Head of caudate nucleus (tissue), 42 donors: ENCODE measurements at places on chromosomes 7 and 10.

- no peak for DNase-seq
Observed at GRCh38 chr7:42603496-42603895, 308.4 kb downstream of the C7orf25 start.

GRCh38 chr7:155877167-155877566, 64.9 kb upstream of the SHH start:
- no peak for DNase-seq

DNA sequence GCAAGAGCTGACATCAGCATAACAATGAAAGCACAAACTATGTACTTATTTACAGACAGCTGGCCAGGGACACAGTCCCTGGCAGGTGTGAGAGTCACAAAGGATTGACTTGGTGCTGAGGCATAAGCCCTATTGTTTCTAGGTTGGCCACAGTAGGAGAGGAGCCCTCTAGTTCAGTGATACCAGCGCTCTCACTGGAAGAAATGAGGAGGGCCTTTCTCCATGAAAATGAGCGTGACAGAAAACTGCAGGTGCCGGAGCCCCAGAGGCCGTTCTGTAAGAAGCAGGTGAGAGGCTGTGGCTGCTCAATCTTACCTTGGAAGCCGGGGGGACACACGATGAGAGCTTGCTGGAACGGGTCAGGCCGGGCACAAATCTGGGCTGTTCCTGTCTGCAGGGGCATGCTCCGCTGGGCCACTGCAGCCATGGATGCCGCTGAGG, 90.5 kb downstream of the CLEC2L start:
- DNase-seq, result no peak

DNA sequence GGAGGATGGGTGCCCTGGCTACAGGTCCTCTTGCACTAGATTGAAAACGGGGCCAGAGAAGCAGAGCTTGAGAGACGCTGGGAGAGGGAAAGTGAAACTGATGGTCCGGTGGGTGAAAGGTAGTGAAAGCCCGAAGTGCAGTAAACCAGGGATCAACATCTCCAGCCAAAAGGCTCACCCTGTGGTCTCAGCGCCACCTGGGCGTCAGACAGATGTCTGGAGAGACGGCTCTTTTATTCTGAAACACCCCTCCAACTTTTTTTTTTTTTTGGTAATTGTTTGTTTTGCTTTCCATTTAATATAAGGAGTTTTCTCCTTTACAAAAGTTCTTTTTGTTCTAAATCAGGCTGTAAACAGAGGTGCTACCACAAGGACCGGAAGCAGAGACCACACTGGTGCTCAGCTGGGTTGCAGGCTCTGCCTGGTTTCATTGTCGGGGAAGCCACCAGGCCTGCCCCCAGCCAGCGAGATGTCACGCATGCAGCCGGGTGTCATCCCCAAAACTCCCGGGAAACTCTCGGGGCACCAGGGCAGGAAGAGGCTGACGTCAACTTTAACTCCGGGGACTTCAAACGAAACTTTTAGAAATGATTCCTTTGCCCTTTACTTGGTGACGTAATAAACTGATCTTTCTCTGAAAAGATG, 11.2 kb downstream of the IL2RA start:
- peak; percentile 18 for DNase-seq

DNA sequence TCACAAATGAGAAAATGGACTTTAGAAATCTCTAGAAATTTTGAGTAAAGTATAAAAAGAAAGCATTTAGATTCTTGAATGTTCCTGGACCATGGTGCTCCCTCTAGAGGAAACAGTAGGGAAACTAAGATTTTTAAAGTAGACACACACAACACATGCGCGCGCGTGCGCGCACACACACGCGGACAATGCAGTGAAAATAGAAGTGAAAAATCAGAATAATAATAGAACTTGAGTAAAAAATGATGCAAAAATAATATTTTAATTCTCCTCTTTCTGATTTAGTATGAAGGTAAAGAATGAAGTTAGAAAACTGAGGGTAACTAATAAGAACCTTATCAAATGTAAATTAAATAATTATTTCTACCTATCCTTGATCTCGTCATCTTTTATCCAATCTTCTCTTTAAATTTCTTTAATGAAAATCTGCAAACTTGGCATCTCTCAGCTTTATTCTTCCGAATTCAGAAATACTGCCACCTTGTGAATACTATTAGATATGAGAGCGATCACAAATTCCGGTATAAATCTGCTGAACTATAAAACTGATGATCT, 117.0 kb upstream of the AMPH start:
- DNase-seq, result no peak

- DNase-seq, result no peak
Observed at GRCh38 chr7:20401861-20402746, 71.4 kb downstream of the ITGB8 start.

DNA sequence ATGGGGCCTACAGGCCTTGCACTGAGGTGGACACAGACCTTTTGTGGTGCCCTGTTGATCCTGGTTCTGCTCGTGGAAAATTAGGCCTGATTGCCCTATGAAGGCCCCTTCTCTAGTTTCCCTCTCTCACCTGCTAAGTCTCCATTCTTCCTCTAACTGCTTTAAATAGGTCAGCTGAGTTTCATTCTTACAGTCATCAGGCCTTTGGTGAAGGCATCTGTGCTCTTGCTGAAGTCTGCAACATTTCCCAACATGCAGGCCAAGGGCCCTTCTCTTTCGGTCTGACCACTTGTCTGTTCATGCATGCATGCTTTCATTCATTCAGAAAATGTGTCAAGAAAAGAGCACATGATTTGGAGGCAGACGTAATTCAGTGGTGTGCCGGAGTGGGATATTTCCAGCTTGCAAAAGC, 244.0 kb downstream of the BUB3 start:
- no peak for DNase-seq

- DNase-seq, result no peak
Observed at GRCh38 chr10:91360461-91360860, 49.7 kb upstream of the HECTD2 start.

DNA sequence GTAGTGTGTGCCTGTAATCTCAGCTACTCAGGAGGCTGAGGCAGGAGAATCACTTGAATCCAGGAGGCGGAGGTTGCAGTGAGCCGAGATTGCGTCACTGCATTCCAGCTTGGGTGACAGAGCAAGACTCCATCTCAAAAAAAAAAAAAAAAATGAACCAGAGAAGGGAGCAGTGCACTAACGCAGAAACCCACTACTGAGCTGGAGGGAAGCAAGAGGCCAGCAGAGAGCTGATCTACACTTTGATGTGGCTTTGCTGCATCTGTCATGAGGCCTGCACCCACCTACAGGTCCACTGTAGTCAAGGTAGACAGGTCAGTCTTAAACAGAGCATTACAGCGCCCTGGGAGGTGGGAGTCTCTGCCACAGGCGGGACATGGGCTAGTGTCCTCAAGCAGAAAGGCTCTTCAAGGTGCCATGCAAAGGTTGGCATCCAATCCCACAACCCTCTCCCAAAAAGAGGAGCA, 30.0 kb downstream of the MAT1A start:
- no peak for DNase-seq

- no peak for DNase-seq
Observed at GRCh38 chr7:157855452-157856213, 518.8 kb downstream of the DNAJB6 start.

- no peak for DNase-seq
Observed at GRCh38 chr7:155569681-155570080, 23.3 kb upstream of the CNPY1 start.

GRCh38 chr7:35797311-35797710, 3.5 kb upstream of the SEPTIN7 start:
- DNase-seq, result no peak

DNA sequence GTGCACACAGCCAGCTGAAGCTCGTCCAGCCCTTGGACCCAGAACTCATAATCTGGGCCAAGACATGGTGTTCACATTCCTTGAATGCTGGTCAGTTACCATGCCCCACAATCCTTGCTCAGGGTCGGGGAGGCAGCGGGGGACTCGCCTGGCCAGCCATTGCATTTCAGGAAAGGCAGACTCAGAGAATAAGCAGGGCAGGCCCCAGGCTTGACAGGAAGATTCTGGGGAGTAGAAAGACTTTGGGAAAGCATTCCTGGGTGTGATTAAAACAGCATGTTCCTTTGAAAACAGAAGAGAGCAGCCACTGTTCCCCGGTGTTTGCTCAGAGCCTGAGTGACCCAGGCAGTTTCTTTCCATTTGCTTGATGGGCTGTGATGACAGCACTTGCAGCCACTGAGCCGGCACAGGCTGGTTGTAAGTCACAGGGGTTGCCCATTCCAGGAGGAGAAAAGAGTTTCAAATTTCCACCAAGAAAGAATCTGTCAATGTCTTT, 473.7 kb downstream of the TYW1 start:
- DNase-seq, result peak; percentile 72

- no peak for DNase-seq
Observed at GRCh38 chr10:28087661-28088351, 88.9 kb upstream of the ODAD2 start.

GRCh38 chr10:5971315-5971832, 6.0 kb downstream of the IL15RA start:
- no peak for DNase-seq

GRCh38 chr10:78756604-78757343, 312.0 kb upstream of the ZMIZ1 start:
- peak; percentile 86 for DNase-seq

DNA sequence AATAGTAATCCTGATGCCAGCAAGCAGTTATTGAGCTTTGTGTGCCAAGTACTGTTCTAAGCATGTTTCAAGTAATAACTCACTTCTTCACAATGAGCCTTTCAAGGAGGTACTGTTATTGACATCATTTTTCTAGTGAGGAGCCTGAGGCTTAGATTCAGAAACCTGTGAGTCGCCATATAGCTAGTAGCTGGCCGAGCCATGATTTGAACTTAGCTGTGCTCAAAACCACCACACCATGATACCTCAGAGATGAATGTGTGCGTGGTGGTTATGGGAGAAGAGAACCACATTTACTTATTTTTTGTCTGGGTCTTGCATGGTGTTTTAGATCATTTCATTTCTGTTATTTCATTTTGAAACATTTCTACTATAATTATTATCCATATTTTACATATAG, 578.9 kb downstream of the AUTS2 start:
- no peak for DNase-seq

DNA sequence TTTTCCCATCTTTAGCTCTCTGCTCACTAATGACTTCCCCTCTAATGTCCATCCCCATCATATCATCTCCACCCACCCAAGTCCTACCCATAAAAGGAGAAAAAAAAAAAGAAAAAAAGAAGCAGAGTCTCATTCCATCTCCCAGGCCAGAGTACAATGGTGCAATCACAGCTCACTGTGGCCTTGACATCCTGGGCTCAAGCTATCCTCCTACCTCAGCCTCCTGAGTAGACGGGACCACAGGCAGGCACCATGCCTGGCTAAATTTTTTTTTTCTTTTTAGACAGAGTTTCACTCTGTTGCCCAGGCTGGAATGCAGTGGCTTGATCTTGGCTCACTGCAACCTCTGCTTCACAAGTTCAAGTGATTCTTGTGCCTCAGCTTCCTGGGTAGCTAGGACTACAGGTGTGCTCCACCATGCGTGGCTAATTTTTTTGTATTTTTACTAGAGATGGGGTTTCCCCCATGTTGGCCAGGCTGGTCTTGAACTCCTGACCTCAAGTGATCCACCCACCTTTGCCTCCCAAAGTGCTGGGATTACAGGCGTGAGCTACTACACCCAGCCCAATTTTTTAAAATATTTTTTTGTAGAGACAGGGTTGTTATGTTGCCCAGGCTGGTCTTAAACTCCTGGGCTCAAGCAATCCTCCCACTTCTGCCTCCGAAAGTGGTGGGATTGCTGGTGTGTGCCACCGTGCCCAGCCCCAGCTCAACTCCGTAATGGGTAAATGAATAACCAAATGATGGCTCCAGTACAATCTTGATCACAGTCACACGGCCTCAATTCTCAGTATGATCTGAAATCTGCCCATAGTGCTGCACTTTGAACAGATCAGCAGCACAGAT, 24.6 kb upstream of the SGMS1 start:
- no peak for DNase-seq

- DNase-seq, result no peak
Observed at GRCh38 chr10:86345296-86345858, 21.2 kb downstream of the GRID1 start.

GRCh38 chr7:136588216-136588615, 280.2 kb upstream of the CHRM2 start:
- DNase-seq, result no peak

- no peak for DNase-seq
Observed at GRCh38 chr7:132004529-132004928, 448.1 kb upstream of the PODXL start.

GRCh38 chr10:59181668-59182067, 5.2 kb downstream of the PHYHIPL start:
- peak; percentile 5 for DNase-seq

- DNase-seq, result no peak
Observed at GRCh38 chr7:111255576-111255975, 164.6 kb downstream of the LRRN3 start.

GRCh38 chr7:80533287-80533686, 21.4 kb upstream of the GNAT3 start:
- DNase-seq, result no peak

GRCh38 chr7:28483908-28484605, 71.7 kb downstream of the CREB5 start:
- DNase-seq, result no peak

- DNase-seq, result no peak
Observed at GRCh38 chr10:89389254-89389653, 3.2 kb upstream of the IFIT1 start.

DNA sequence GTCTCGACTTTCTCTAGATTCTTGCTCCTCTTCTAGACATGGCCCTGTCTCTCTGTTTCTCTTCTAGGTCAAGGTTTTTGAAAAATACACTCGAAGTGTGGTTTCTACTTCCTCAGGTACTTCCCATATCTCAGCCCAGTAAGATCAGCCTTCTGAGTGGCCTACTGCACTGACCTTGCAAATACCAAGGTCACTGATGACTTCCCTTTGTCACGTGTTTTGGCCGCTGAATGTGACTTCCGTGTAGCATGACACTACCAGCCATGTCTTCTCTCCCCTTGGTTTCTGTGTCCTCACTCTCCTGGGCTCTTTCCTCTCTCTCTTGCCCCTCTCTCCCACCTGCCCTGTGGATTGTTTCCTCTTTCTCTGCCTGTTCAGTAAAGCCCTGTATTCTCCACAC, 7.9 kb upstream of the WIPF3 start:
- DNase-seq, result no peak

GRCh38 chr7:128210590-128211570, 30.2 kb upstream of the LEP start:
- DNase-seq, result no peak

GRCh38 chr10:70493660-70494234, 15.2 kb downstream of the PALD1 start:
- no peak for DNase-seq

GRCh38 chr7:157908006-157908782, 571.4 kb downstream of the DNAJB6 start:
- peak; percentile 83 for DNase-seq

GRCh38 chr10:32005050-32005449, 51.2 kb downstream of the KIF5B start:
- peak; percentile 32 for DNase-seq

GRCh38 chr7:129014501-129015101, 40.3 kb downstream of the TNPO3 start:
- DNase-seq, result no peak

- DNase-seq, result no peak
Observed at GRCh38 chr10:123544986-123545385, 121.2 kb upstream of the GPR26 start.

- DNase-seq, result no peak
Observed at GRCh38 chr10:2143213-2143835, 406.0 kb upstream of the ADARB2 start.
